Chondrocyte (in vitro differentiated cells): ENCODE measurements at places on chromosomes 3 and 15. TPM values are rescaled to one million over a fixed set of nuclear protein-coding genes. Genes with fewer than 3 reads are reported as not detected.

Gene CIAO2A
- total RNA-seq = 26.3 to 30.1 TPM (median 28.7 TPM) in 3 replicates

Gene ADAMTSL3
- total RNA-seq = 0.17 to 0.49 TPM in 2 of 3 replicates, not detected in the other

Gene UNC13C
- total RNA-seq = 0.15 to 1.1 TPM (median 0.15 TPM) in 3 replicates

Gene COL8A1
- total RNA-seq = 2,310 to 3,570 TPM (median 2,343 TPM) in 3 replicates

Gene TYRO3
- total RNA-seq = 11.8 to 20.3 TPM (median 16.4 TPM) in 3 replicates

Gene PP2D1
- total RNA-seq = not detected in 3 replicates

GRCh38 chr15:93173369-93173768, 84.4 kb upstream of the RGMA start:
- H3K36me3 ChIP-seq = peaks cover 2% of the 10 kb centered on the region
- peaks cover 13% of the 10 kb centered on the region for H3K27me3 ChIP-seq
- H3K4me3 ChIP-seq = no peak overlapping the region

GRCh38 chr3:131729643-131730017, 226.9 kb upstream of the MRPL3 start:
- no peak overlapping the region for H3K4me3 ChIP-seq
- H3K27ac ChIP-seq = no peak overlapping the region
- no peak for DNase-seq
- no peaks in the 10 kb centered on the region for H3K4me1 ChIP-seq

GRCh38 chr3:120192159-120192558, 92.9 kb downstream of the GPR156 start:
- DNase-seq = no peak
- H3K4me3 ChIP-seq = no peak overlapping the region
- no peak overlapping the region for H3K27ac ChIP-seq
- peaks cover 2% of the 10 kb centered on the region for H3K36me3 ChIP-seq
- H3K27me3 ChIP-seq = no peaks in the 10 kb centered on the region

DNA sequence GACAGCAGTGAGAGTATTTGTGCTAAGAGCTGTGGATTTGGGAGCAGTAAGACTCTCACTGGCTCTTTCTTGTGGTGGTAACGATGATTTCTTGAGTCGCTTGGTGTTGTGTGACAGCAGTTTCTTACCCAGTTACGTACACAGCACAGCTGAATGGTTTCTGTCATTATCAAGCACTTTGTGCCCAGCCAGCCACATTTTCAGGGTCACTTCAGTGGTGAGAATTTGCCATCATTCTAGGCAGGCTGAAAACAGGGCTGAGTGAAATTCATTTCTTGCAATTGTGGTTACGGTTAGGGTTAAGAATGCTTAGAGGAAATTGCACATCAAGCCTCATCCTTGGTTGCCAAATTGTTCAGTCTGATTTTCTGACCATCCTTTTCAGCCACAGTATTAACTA, 130.1 kb downstream of the RYR3 start:
- H3K27me3 ChIP-seq = peaks cover 18% of the 10 kb centered on the region
- H3K36me3 ChIP-seq = no peaks in the 10 kb centered on the region
- no peak for DNase-seq
- H3K4me3 ChIP-seq = no peak overlapping the region

DNA sequence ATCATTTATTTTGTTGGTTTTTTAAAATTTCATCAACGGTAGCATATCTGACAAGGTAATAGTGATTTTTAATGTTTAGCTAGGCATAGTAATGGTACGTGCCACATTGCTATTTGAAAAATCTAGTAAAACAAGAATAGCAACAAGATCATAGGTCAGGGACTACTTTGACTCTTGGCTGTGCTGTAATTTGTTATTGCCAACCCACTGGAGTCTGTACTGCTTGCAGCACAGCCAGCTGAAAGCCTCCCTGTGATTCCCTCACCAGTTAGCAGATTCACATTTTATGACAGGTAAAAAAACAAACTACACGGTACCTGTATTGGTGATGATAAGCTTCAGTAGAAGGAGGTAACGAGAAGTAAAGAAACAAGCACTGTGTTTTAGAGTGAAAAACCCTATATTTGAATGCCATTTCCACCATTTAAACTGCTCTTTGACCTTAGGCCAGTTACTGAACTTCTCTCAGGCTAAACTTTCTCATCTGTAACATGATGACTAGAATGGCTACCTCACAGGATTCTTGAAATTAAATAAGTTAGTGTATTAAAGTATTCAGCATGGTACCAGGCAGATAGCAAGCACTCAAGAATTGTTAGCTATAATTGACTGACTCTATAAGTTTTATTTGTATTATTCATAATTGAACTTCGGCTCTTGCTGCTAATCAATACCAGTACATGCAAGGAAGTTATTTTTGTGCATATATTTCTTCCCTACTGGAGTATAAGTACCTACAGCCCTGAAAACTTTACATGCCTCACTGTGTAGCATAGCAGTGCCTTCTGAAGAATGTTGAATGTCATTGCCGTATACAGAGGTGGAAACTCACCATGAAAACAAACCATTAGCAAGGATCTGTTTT, 16.1 kb downstream of the FILIP1L start:
- peaks cover 4% of the 10 kb centered on the region for H3K36me3 ChIP-seq
- no peaks in the 10 kb centered on the region for H3K27me3 ChIP-seq
- no peak overlapping the region for H3K4me3 ChIP-seq

- H3K27me3 ChIP-seq = no peaks in the 10 kb centered on the region
- H3K27ac ChIP-seq = no peak overlapping the region
- peaks cover 1% of the 10 kb centered on the region for H3K36me3 ChIP-seq
Measured at GRCh38 chr3:113088616-113089015, 97.8 kb downstream of the GTPBP8 start.

- H3K27me3 ChIP-seq = no peaks in the 10 kb centered on the region
- no peak overlapping the region for H3K4me3 ChIP-seq
- H3K4me1 ChIP-seq = peaks cover 8% of the 10 kb centered on the region
- DNase-seq = no peak
Measured at GRCh38 chr15:61889706-61890105, 170.5 kb downstream of the VPS13C start.

DNA sequence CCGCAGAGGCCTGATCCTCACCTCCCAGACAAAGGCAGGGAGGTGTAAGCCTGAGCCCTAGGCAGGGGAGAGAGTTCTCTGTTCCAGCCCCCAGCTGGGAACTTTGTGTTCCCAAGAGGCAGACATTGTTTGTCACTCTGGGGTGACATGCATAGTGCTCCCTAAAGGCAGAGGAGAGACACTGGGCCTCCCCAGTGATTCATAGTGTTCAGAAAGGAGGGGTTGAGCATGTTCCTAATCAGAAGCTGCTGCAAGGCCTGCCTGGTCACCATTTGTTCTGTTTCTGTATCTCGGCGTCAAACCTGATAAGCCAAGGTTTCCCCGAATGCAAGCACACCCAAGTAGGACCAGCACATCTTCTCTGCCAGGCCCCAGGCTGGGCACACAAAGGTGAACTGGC, 24.0 kb upstream of the SLC6A6 start:
- no peak for DNase-seq
- H3K27ac ChIP-seq = no peak overlapping the region
- peaks cover 4% of the 10 kb centered on the region for H3K27me3 ChIP-seq
- peaks cover 16% of the 10 kb centered on the region for H3K4me1 ChIP-seq
- H3K4me3 ChIP-seq = no peak overlapping the region

- peaks cover 9% of the 10 kb centered on the region for H3K27me3 ChIP-seq
- peaks cover 2% of the 10 kb centered on the region for H3K36me3 ChIP-seq
- no peak for DNase-seq
- H3K27ac ChIP-seq = no peak overlapping the region
- no peak overlapping the region for H3K4me3 ChIP-seq
Measured at GRCh38 chr15:58357529-58358476, 74.0 kb upstream of the LIPC start.

DNA sequence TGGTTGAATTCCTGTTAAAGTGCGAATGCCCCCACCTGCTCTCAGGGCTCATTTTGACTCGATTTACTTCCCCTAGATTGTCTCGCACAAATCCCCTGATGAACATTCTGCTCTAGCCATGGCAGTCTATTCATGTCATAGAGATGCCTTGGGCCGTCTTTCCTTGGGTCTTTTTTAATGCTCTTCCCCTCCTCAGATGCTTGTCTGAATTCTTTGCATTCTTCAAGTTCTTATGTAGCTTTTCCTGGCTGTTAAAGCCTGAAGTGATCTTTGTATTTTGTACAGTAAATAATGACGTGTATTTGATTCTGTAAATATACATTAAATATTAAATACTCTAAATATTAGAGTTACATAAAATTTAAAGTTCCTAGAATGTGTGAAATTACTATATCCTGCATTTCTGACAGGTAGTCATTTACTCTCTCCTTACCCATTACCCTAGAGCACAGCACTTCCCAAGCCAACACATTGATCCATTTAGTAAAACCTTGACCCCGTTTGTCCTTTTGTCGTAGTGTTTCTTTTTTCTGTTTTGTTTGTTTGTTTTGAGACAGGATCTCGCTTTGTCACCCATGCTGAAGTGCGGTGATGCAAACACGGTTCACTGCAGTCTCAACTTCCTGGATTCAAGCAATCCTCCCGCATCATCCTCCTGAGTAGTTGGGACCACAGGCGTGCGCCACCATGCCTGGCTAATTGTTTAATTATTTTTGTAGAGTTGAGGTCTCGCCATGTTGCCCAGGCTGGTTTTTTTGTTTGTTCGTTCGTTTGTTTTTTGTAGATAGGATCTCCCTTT, 47.9 kb downstream of the YEATS2 start:
- no peaks in the 10 kb centered on the region for H3K27me3 ChIP-seq
- H3K4me1 ChIP-seq = peaks cover 25% of the 10 kb centered on the region
- H3K27ac ChIP-seq = peak overlapping the region; percentile 86
- DNase-seq = no peak
- peaks cover 17% of the 10 kb centered on the region for H3K36me3 ChIP-seq
